ENCODE measurements at places on chromosomes 7 and 10.

GRCh38 chr10:42113158-42113450 lies 525.3 kb downstream of the ZNF33B start:
- DNase-seq: no peak

GRCh38 chr7:8172372-8173354 lies 89.3 kb downstream of the ICA1 start:
- no peak for DNase-seq

DNA sequence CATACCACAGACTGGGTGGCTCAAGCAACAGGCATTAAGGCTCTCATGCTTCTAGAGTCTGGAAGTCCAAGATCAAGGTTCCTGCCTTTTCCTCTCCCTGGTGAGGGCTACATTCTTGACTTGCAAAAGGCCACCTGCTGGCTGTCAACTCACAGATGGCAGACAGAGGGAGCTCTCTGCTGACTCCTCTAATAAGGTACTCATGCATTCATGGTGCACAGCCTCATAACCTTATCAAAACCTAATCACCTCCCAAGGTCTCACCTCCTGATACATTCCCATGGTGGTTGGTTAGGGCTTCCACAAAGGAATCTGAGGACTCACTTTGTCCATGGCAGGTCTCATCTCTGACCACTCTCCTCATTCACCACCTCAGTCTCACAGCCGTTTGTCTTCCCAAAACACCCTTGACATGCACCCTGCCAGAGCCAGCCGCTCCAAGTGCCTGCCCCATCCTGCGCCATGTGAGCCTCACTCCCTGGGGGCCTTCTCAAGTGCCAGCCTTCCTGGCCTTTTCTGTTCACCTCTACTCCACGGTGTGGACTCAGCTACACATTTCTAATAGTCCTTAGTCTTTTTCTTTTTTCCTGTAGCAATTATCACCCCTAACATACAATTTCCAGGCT lies 400.3 kb upstream of the ADARB2 start:
- no peak for DNase-seq

GRCh38 chr7:7156663-7157062 lies 25.7 kb upstream of the C1GALT1 start:
- DNase-seq: no peak

- no peak for DNase-seq
These were observed 102.8 kb downstream of the COL13A1 start for GRCh38 chr10:69904533-69904932.

DNA sequence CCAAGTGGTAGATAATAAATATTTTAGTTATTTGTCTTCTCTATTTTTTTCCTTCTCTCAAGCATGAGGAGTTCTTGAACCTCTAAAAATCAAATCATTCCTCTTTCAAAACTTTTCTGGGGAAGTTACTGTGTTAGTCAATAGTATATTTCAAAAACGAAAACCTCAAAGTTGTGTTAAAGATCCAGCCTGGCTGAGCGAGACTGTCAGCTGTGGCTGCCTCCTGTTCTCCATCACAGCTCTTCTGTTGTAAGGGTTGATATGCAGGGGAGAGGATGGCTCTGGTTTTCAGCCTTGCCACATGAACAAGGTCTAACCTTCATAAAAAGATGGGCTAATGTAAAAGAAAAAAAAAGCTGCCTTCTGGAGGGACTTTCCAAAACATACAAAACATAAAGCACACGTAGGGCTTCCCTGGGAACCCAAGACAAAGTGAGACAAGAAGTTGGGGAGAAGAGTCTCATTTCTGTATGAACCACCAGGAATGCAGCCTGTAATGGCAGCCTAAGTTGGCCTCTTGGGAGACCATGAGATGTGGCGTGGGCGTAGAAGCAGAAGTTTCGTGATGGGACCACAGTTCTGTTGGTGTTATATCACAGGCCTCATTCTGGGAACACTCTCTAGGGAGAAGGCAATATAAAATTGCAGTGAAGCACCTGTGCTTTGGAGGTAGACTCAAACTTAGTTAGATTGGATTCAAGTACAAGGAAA lies 77.9 kb upstream of the FHIP2A start:
- no peak for DNase-seq

DNA sequence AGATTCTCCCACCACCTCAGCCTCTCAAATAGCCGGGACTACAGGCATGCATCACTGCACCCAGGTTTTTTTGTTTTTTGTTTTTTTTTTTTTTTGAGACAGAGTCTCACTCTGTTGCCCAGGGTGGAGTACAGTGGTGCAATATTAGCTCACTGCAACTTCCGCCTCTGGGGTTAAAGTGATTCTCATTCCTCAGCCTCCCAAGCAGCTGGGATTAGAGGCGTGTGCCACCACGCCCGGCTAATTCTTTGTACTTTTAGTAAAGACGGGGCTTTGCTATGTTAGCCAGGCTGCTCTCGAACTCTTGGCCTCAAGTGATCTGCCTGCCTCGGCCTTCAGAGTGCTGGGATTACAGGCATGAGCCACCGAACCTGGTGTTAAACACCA lies 107.5 kb upstream of the KIF5B start:
- DNase-seq: no peak

GRCh38 chr10:129694691-129695243 lies 227.7 kb downstream of the MGMT start:
- no peak for DNase-seq

- no peak for DNase-seq
These were observed 215.9 kb downstream of the SH2D4B start for GRCh38 chr10:80753612-80754011.
